HEK293T (cell line): ENCODE measurements at places on chromosomes 1 and 21.

DNA sequence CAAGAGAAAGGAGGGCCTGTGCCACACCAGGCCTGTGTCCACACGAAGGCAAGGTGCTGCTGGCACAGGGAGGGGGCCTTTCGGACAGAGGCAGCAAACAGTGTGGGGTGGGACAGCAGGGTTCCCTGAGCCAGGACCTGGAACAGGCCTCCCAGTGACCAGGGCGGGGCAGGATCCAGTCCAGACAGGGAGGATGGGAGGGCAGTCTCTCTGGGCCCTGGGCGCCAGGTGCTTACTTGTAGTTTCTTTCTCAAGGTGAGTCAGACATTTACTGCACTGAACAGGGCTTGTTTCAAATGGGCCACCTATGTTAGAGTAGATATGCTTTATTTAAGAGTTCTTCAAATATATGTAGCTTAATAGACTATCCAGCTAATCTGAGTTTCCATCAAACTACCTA lies 52.8 kb upstream of the STUM start:
- no peak for DNase-seq

DNA sequence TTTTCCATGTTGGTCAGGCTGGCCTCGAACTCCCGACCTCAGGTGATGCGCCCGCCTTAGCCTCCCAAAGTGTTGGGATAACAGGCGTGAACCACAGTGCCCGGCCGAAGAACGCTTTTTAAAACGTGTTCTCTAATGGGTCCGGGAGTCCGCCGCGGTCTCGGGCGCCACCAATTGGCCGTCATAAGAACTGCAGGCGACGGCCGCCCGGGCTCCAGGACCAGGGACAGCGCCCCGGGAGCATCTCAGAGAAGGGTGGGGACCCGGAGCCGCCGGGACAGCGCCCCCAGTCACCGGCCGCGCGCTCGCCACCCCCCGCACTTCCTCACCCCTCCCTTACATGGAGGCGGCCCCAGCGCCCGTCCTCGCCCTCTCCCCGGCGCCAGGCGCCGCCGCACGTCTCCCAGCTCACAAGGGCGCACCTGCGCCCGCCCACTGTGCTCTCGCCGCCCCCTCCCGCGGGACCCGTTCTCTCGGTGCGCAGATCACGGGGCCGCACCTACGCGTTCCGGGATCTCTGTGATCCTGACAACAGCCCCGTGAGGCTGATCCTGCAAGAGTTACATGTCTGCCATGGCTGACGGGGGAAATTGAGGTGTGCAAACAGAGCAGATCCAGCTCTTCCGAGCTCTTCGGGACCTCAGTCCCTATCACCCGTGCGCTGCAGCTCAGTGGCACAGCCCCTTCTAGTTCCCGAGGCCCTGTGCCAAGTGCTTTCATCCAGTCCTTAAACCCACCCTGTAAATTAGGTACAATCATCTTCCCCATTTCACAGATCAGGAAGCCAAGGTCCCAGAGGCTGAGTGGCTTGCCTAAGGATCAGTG lies 9.8 kb downstream of the RAP1GAP start:
- peak; percentile 90 for DNase-seq

DNA sequence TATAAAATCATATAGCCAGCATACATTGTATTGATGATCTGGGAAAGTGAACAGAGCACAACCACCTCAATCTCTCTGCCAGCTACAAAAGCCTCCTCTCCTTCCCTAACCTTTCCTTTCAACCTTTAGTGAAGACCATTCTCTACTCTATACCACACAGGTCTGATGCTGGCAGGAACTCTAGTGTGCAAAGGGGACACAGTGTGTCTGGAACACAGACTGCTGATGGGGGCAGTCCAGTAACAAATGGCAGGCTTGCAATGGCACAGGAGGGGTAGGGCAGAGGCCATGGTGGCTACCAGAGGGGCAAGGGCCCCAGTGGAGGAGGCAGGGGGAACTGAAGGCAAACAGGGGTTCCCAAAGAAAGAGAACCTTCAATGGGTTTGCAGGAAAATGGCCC lies 37.0 kb downstream of the CEP170 start:
- DNase-seq: no peak

- no peak for DNase-seq
Measured at GRCh38 chr1:94026619-94027380, 94.1 kb downstream of the ABCA4 start.

- no peak for DNase-seq
Measured at GRCh38 chr1:116314305-116314919, 58.6 kb upstream of the ATP1A1 start.

GRCh38 chr1:16498573-16499413 lies 15.3 kb downstream of the RNU1-1 start:
- peak; percentile 91 for DNase-seq

DNA sequence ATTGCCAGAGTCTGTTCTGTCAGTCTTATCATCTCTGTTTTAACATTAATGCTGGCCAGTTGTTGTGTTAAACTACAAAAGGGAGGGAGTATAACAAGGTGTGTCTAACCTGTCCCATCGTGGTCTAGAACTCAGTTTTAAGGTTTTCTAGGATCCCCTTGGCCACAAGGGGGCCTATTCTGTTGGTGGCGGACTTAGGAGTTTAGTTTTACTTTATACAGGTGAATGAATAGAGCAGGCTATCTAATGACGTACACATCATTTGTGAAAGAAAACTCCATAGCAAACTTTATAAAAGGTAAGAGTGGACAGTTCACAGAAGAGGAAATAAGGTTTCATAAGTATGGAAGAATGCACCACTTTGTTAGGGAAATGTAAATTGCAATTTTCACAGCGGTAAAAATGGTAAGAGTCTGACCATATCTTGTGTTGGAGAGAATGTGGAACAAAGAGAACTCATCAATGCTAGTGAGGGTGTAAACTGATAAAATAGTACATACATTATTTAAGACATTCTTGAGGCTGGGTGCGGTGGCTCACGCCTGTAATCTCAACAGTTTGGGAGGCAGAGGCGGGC lies 2.5 kb upstream of the ATF6 start:
- peak; percentile 52 for DNase-seq

- DNase-seq: peak; percentile 78
Measured at GRCh38 chr1:160376525-160377131, 9.8 kb downstream of the NHLH1 start.

DNA sequence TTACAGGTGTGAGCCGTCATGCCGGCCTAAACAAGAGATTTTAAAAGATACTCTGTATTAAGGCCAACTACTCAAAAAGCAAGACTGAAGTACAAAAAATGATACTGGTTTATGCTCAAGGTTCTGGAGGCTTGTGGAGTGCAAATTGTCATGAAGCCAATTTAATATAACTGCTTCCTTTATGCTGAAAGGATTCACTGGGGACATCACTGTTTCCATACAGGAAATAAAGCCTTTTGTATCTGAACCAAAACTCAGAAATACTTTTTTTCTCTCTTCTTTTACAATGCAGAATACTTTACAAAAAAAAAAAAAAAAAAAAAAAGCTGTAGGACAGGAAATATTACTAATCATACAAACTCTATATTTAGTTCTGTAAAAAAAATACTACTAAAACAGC lies 55.5 kb upstream of the CNN3 start:
- DNase-seq: no peak

DNA sequence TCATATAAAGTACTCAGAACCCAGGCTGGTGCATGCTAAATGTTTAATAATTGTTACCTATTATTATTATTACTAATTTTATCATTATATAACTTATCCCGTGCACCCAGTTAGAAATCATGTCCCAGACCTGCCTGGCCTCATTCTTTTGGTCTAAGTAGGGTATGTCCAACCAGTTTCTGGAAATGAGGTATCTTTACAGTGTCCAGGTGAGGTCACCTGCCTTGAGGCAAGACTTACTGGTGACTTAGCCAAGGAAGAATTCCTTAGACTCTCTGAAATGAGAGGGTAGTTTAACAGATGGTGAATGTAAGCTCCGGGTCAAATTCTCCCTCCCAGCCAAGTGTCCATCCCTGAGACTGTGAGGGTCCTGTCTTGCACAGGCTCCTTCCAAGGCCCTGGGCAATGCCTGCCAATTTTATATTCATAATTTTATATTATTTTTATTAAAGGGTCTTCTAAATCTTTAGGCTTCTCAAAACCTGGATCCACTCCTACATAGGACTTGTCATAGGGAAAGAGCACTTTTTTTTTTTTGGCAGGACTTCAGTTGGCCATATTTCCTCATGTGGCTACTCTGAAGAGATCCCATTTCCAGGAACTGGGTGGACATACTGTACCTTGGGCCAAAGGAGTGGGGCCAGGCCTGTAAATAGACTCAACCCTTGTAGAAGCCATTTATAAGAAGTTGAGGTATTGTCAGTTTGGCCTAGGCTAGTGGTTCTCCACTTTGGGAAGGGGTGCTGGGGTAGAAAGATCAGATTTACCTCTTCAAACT lies 96.7 kb upstream of the KCNA3 start:
- DNase-seq: no peak

- DNase-seq: no peak
Measured at GRCh38 chr1:180854001-180854400, 58.7 kb upstream of the KIAA1614 start.

DNA sequence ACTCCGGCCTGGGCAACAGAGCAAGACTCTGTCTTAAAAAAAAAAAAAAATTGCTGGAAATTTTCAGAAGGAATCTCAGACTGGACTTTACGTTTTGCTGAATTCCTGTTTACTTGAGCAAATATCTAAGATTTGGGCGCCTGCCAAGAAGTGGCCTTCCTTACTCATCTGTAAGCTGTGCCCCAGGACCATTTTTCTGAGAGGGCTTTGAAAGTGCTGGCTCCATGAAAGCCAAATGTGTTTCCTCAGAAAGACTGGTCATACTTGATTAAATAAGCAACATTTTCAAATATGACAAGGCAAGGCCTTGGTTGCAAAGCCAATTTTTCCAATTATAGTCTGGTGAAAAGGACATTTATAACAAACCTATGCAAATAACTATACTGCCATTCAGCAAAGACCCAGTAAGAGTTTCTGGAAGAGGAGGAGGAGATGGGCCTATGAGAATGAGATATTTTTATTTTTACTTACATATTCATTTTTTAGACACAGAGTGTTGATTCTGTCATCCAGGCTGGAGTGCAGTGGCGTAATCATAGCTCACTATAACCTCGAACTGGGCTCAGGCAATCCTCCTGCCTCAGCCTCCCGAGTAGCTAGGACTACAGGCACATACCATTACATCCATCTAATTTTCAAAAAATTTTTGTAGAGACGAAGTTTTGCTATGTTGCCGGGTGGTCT lies 56.3 kb upstream of the HTR1D start:
- no peak for DNase-seq

GRCh38 chr1:214316593-214316992 lies 35.6 kb downstream of the SMYD2 start:
- DNase-seq: no peak

DNA sequence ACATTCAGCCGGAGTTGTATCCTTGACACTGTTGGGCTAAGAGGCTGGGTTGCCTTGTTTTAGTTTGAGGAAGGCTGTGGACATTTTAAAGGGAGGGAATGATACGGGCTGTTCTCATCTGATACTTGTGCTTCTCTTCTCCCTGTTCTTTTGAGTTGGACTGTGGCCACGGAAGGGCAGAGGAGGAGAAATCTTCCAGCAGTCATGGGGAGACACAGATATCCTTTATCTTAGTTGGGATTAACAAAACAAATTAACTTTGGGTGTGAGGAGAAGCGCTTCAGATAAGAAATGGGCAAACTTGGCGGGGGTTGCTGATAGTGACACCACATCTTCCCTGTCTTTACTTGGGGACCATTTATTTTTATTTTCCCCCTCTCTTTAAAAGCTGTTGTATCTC lies 138.8 kb downstream of the ROR1 start:
- no peak for DNase-seq
